Thyroid gland (tissue), 4 donors: ENCODE measurements at places on chromosomes 13 and 19. TPM values are rescaled to one million over a fixed set of nuclear protein-coding genes. Genes with fewer than 3 reads are reported as not detected.

DNA sequence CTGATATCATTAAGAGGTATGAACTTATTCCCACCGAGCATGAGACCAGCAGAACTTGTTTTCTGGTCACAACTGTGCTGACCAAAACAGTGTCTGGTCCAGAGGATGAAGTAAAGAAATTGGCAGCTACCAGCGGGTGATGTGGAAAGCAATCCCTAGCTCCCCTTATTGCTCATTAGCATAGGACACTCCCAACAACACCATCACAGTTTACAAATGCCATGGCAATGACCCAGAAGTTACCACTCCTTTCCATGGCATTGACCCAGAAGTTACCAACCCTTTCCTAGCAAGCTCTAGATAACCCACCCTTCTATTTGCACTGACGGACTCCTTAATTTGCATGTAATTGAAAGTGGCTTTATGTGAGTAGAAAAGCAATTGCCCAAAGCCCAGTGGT is 1856.1 kb downstream of the OLFM4 start:
- no peak for DNase-seq

The PROZ gene
- not detected for total RNA-seq

GRCh38 chr19:419721-420515 is 11.0 kb upstream of the C2CD4C start:
- DNase-seq = no peak

The C19orf85 gene
- not detected for total RNA-seq

DNA sequence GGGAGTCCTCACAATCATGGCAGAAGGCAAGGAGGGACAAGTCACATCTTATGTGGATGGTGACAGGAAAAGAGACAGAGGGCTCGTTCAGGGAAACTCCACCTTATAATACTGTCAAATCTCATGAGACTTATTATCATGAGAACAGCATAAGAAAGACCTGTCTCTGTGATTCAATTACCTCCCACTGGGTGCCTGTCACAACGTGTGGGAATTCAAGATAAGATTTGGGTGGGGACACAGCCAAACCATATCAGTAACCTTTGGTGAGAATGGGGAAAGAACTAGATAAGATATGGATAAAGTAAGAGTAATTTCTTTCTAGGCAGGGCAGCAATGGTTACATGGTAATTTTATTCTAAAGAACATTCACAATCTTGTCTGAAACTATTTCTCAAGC is 344.9 kb upstream of the KLF12 start:
- no peak for DNase-seq

DNA sequence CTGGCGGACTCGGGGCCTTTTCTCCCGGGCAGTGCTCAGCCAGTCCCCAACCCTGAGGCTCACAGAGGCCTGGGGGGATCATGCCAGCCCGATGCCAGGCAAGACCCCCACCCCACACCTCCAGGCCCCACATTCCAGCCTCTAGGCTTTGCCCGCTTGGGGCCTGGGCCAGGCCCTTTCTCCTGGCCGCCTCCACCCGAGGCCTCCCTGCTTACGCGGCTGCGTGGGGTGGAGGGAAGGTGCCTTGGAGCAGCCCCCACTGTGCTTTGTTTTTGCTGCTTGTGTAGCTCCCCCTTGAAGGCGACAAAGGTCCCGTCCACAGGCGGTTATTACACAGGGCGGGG is 38.4 kb downstream of the SMIM24 start:
- DNase-seq = no peak

The RUBCNL gene
- total RNA-seq = 3.6 TPM

The HIF3A gene
- total RNA-seq = 88.3 TPM

The TYROBP gene
- total RNA-seq = 10.1 TPM

GRCh38 chr19:3275583-3276340 is 51.3 kb downstream of the CELF5 start:
- DNase-seq = peak; percentile 22

The SCAMP4 gene
- 69.5 TPM for total RNA-seq

- no peak for DNase-seq
Measured at GRCh38 chr19:993831-994393, 6.3 kb upstream of the GRIN3B start.

- no peak for DNase-seq
Measured at GRCh38 chr13:28954419-28954725, 134.2 kb downstream of the MTUS2 start.

GRCh38 chr19:18646535-18647370 is 9.9 kb downstream of the KLHL26 start:
- peak; percentile 96 for DNase-seq
